ENCODE measurements at places on chromosomes 16 and 17. TPM values are rescaled to one million over a fixed set of nuclear protein-coding genes. Genes with fewer than 3 reads are reported as not detected.

DNA sequence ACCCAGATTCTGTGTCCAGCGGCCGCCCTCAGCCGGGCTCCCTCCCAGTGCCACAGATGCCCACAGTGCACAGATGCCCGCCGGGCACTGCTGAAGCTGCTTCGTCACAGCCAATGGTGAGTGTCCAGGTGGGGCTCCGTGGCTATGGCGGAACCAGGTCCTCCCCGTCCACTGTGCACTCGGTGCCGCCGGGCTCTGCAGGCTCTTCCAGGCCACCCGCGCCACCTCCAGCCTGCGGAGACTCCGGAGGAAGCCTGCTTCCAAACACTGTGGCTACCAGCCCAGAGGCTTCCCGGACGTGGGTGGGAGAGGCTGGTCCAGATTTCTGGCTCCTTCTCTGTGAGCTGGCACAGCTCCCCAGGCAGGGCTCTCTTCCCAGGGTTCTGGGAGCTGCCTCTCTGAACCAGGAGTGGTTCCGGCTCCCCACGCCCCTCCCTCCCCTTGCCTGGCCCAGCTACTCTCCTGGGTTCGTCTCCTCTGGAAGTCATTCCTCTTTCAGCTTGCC, 2.8 kb upstream of the PYCR1 start:
- H3K36me3 ChIP-seq = peaks cover 4% of the 10 kb centered on the region
- DNase-seq = no peak
- no peak overlapping the region for H3K4me3 ChIP-seq
- peaks cover 8% of the 10 kb centered on the region for H3K4me1 ChIP-seq

DNA sequence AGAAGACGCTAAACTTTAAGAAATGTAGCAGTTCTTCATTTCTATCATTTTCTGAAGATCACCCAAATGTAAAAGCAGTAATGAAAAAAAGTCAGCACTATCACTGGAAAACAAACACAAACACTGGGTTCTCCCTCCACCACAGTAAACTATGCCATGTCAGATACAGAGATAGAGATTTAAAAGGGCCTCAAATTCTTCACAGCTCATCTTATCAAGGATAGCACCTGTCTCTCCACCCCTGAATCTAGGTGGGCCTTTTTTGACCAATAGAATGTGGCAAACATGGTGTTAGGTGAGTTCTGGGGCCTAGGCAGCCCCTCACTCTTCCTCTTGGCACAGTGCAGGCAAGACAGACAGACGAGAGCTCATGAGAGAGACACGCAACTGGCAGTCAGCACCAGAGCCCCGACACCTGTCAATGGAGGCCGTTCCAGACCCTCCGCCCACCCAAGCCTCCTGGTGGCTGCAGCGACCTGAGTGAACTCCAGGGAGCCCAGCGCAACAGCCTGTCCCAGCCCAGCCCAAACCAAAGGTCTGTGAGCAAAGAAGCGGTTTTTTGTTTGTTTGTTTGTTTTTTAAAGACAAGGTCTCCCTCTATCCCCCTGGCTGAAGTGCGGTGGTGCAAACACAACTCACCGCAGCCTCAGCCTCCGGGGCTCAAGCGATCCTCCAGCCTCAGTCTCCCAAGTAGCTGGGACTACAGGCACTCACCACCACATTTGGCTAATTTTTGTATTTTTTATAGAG, 79.8 kb downstream of the TBC1D16 start:
- DNase-seq = no peak
- H3K4me3 ChIP-seq = no peak overlapping the region
- H3K27ac ChIP-seq = no peak overlapping the region
- H3K36me3 ChIP-seq = no peaks in the 10 kb centered on the region
- H3K27me3 ChIP-seq = peaks cover 3% of the 10 kb centered on the region

DNA sequence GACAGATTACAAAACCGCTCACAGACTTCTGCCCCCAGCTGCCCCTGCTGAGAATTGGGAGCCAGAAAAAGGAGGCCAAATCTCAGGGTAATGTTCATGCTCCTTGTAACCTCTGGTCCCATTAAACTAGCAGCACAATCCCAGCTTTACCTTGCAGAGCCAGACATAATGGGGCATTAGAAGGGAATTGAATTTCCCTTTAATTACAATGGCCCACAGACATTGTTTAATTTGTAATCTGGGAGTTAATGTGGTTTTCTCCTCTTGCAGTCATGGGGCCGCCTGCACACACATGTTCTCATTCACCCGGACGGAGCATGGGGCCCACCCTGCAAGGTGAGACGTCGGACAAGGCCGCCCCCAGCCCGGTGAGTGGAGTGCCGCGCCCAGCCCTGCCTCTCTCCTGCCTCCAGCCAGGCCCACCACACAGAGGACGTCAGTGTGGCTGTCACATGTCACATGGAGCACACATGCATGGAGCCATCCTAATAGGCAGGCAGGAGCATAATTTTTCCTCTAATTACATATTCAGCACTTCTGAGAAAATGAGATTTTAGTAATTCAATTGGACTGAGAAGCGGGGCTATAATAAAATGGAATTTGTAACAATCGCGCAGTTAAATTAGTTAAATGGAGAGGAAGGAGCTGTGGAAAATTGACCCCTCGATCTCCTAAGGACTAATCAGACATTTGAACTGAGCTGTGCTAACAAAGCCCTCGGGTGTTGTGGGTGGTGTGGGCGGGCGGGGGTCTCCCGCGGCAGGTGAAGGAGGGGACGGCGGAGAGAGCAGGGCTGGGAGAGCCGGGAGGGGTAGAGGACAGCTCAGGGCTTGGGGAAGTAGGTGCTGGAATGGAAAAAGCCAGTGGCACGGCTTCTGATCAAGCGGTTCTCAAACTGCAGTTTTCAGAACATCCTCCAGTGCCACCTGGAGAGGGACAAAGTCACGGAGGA, 87.7 kb downstream of the ENGASE start:
- H3K36me3 ChIP-seq = no peaks in the 10 kb centered on the region
- H3K27me3 ChIP-seq = no peaks in the 10 kb centered on the region
- DNase-seq = no peak
- H3K27ac ChIP-seq = no peak overlapping the region

- H3K4me3 ChIP-seq = no peak overlapping the region
- no peaks in the 10 kb centered on the region for H3K27me3 ChIP-seq
- peaks cover 12% of the 10 kb centered on the region for H3K36me3 ChIP-seq
These were observed 122.1 kb downstream of the SKAP1 start for GRCh38 chr17:48307814-48308411.

DNA sequence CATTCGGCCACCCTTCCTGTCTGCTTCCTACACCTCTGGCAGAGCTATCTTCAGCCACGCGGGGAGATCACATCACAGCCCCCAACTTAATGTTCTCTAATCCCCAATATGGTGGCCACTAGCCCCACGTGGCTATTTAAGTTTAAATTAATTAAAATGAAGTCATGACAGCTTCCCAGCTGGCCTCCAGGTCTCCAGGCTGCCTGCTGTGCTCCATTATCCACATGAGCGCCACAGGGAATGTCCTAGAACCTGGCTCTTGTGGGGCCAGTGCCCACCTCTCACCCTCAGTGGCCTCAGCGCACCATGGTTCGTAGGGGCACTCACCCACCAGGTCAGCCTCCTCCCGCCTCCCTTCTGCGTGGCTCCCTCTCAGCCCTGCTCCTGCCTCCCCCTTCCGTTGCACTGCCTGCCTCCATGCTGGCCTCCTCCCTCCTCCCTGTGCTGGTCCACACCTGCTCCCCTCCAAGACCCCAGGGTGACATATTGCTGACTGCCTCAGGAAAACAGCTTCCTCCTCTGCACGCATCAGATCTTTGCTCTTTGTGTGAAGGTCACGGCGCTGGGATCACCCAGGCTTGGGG, 47.7 kb downstream of the IRF8 start:
- no peak overlapping the region for H3K4me3 ChIP-seq
- no peak overlapping the region for H3K27ac ChIP-seq
- H3K36me3 ChIP-seq = no peaks in the 10 kb centered on the region

DNA sequence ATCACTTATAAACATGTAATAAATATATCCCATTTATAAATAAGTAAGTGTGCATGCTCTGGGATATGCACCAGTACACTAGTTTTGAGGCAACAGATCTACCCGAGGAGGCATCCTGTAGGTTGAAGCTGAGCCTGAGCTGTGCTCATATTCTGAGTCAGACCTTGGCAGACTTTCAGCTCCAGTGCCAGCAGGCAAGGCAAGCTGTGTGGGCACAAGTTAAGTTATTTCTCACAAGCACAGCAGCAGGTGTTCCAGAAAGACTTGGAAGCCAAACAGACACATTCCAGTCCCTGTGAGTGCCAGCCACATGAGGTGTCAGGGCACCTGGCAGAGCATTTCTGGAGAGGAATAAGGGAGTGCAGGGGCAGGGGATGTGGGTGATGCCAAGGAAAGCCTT, 1.3 kb upstream of the CLEC19A start:
- no peaks in the 10 kb centered on the region for H3K36me3 ChIP-seq
- no peak for DNase-seq
- H3K4me3 ChIP-seq = no peak overlapping the region
- H3K27ac ChIP-seq = no peak overlapping the region

- H3K27ac ChIP-seq = no peak overlapping the region
- peaks cover 59% of the 10 kb centered on the region for H3K36me3 ChIP-seq
- H3K27me3 ChIP-seq = no peaks in the 10 kb centered on the region
These were observed 14.5 kb downstream of the GRB2 start for GRCh38 chr17:75390982-75391381.

Gene CRYBA1
- total RNA-seq = not detected

Gene ARHGDIG
- total RNA-seq = 0.82 TPM
